ENCODE measurements at places on chromosomes 12 and 14.

- no peak for DNase-seq
Observed at GRCh38 chr14:56797569-56798446, 12.5 kb downstream of the OTX2 start.

DNA sequence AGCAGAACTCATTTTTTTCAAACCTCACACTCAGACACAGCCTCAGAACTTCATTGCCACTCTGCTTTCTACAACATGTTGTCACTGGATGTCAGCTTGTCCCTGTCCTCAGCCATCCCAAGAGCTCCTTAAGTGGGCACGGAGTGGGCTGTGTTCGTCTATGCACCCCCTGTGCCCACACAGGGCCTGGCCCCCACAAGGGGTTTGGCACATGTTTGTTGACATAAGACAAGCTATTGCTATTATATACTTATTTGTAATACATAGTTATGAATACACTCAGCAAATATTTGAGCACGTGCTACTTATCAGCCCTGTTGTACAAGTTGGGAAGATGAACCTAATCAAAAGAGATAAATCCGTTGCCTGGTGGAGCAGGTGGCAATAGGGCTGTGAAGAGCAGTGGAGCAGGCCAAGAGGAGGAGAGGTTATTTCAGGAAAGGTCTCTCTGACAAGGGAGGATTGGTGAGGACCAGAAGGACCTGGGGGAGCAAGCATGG lies 4.3 kb upstream of the BDKRB1 start:
- no peak for DNase-seq

DNA sequence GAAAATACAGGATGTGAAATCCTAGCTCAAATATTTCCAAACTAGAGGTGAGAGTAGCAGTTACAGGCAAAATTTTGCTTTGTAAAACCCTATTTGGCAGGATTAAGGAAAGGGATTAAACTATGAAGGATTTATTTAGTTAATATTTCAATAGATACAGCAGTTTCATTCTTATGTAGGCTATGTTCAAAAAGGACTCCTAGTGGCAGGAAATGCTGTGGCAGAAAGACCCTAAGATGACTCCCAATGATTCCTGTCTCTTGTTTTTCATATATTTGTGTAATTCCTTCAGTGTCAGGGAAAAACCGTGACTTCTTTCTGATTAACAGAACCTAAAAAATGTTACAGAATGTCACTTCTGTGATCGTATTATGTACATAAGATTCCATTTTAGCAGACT lies 299.5 kb upstream of the RPL10L start:
- no peak for DNase-seq

- no peak for DNase-seq
Observed at GRCh38 chr12:8951744-8952143, 2.3 kb upstream of the M6PR start.
